ENCODE measurements at places on chromosomes 1 and 21. TPM values are rescaled to one million over a fixed set of nuclear protein-coding genes. Genes with fewer than 3 reads are reported as not detected.

DNA sequence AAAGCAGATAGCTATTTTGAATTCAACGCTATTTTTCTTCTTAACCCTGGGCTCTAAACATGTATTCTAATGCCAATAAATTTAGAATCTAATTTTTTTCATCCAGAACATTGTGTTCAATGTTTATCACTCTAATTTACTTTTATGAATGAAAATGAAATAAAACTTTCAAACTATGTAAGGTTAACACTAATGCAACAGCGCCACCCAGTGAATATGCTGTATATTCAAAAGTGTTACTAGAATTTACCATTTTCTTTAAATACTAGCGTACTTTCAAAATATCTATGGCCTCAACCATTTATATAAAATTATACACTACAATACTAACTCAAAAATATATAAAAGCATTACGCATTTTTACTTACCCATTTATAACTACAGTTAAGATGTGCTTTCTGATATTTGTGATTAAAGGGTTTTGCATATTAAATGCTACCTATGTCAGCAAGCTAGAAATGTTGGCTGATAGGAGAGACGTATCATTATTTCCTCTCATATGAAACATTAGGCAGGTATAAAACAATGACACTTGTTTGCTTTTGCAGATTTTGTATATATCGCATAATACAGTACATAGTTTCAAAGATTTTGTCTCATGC lies 5.9 kb upstream of the NUF2 start:
- DNase-seq: peak; percentile 45

S100A2 gene
- total RNA-seq: 4.0 TPM

DNA sequence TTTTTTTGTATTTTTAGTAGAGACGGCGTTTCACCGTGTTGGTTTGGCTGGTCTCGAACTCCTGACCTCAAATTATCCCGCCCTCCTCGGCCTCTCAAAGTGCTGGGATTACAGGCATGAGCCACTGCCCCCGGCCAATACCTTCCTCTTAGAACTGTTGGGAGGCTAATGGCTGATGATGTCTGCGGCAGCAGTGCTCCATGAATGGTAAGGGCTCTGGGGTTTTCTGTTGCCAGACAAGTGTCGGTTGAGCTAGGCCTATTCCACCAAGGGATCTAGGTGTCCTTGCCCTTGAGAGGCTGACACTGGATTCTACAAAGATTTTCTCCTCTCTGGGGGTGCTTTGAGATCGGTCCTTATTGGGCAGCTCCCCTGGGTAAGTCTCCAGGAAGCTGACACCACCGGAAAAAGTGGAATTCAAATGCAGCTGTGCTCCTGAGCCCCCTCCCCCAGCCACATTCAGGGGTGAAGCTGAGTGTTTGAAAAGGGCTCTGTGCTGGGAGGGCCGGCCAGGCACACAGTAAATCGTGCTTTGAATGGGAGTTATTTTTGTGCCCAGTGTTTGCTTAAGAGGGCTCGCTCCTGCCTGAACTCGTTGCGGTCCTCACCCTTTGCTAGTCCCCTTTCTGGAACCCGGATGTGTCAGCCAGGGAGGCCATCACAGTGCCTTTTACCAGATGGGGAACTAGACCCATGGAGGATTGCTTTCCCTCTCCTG lies 5.2 kb downstream of the SOX13 start:
- DNase-seq: no peak

OR2L8 gene
- total RNA-seq: not detected

All from NCI-H460 (cell line).